ENCODE measurements at places on chromosomes 13 and 19.

DNA sequence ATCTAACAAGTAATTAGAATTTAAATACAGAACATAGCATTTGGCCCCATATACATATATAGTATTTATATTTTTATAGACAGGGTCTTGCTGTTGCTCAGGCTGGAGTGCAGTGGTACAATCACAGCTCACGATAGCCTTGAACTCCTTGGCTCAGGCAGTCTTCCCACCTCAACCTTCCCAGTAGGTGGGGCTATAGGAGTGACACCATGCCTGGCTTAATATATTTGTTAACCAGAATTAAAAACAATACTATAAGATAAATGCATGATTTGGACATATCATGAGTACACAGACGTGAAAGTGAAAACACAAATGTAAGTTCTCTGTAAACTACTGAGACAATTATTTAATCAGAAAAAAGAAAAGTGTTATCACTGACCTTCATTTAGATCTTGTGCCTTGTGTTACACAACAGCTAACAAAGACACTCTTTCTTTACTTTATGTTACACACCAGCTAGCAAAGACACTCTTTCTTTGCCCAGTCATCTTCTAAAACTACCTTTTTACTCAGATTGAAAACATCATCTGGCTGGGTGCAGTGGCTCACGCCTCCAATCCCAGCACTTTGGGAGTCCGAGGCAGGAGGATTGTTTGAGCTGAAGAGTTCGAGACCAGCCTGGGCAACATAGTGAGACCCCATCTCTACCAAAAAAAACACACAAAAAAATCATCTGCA, 22.6 kb downstream of the CARS2 start:
- DNase-seq: no peak

GRCh38 chr13:20197361-20197834, 4.7 kb upstream of the GJB2 start:
- DNase-seq: no peak

DNA sequence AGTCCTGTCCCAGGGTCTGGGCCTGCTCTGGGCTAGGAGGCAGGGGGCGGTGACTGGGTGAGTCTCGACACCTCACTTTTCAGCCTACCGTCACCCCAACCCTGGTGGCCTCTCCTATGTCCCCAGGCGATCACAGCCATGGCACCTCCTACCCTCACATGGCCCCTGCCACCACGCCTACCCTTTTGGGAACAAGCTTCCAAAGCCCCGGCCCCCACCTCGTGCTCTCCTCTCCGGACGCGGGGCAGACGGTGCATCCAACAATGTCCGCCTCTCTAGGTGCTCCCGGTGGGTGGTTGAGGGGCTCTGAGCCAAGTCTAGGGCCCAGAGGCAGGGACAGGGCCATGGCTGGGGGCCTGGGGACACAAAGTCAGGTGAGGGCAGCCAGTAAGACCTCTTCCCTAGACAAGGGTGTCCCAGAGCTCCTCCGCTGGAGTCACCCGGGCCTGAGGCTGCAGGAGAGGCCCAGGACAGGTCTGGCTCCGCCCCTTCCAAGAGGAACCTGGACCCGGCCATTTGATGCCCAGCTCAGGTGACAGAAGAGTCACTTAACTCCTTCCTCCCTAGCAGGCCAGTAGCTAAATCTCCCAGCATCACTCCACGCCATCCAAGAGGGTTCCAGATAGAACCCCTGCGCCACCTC, at the start of gene SYNE4:
SYNE4 (minus strand) TSS at position 478 of the 643 bp plus-strand sequence; CDS start at position 346, 132 bp downstream.
- DNase-seq: peak; percentile 80

- DNase-seq: no peak
Measured at GRCh38 chr19:1872807-1873523, 9.6 kb upstream of the KLF16 start.

- no peak for DNase-seq
Measured at GRCh38 chr13:49353908-49354307, 90.0 kb downstream of the CAB39L start.

- no peak for DNase-seq
Measured at GRCh38 chr19:57161985-57162539, 5.2 kb downstream of the DUXA start.

DNA sequence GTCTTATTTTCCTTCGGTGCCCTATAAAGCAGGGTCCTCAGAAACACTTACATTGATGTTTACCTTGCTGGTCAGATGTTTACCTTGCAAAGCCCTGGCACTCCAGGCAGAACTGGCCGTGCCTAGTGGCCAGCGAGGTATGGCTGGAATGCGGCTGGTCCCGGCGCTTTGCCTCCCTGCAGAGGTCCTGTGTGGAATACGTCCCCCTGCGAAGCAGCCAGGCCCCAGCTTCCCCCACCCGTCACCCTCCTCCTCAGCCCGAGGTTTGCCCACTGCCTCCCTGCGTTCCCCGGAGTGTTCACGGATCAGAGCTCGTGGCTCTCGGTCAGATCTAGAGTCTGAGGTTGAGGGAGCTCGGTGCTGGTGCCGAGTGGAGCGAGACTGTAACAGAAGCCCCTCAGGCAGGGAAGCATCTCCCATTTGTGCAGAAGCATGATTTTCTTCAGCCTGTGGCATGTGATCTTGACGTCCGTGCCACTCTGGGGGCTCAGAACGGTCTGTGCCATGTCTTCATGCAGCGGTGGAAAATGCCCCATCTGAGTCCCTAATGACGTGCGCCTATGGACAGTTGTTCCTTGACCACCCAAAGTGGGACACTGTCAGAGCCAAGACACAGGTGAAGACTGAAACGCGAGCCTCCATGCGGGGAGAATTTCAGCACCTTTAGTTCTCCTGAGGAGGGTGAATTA, 54.8 kb upstream of the SOX1 start:
- DNase-seq: no peak

DNA sequence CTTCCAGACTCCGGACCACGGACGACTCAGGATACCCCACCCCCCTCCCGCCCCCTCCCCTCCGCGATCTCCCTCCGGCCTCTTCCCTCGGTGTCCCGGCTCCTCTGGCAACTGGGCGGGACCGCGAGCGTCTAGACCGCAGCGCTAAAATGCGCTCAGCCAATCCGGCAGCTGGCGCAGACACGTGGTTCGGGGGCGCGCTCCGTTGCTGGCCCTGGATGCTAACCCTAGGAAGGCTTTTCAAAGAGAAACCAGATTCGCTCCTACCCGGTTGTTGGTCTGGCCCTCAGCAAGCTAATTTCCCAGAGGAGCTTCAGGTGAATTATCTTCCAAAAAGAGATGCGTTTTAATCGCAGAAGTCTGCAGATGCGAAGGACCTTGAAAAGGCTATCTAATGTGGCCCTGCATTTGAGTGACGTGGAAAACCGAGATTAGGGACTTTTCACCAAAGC, at the start of gene DZIP1:
DZIP1 (minus strand) TSS at position 106 of the 452 bp plus-strand sequence. CDS start 2,677 bp downstream, outside the sequence.
- DNase-seq: no peak

GRCh38 chr19:13102666-13103580, at the start of gene LYL1:
TSS of gene LYL1 (minus strand) at chr19:13102858. CDS start at chr19:13101171, 1,687 bp downstream.
- no peak for DNase-seq

DNA sequence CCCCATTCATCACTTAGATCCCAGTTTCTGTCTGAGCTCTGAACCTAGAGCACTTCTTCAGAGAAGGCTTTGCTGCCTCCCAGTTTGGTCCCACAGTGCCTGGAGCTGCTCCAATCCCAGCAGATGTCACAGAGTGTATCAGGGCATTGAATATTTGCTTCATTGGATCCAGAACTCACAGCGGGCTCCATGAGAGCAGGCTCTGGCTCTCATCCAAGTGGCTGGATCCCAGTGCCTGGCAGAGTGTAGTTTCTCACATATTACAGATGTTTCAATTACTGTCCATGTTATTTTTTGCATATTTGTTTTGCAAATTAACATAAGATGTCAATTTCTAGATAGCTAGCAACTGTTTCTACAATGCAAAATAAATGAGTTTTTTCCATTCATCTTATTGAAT, 50.6 kb downstream of the MYO16 start:
- DNase-seq: no peak

- no peak for DNase-seq
Measured at GRCh38 chr13:105448811-105449210, 1086.7 kb downstream of the EFNB2 start.

- no peak for DNase-seq
Measured at GRCh38 chr13:40283666-40284065, 382.8 kb downstream of the FOXO1 start.

- no peak for DNase-seq
Measured at GRCh38 chr19:32308431-32309077, 36.9 kb upstream of the ZNF507 start.

DNA sequence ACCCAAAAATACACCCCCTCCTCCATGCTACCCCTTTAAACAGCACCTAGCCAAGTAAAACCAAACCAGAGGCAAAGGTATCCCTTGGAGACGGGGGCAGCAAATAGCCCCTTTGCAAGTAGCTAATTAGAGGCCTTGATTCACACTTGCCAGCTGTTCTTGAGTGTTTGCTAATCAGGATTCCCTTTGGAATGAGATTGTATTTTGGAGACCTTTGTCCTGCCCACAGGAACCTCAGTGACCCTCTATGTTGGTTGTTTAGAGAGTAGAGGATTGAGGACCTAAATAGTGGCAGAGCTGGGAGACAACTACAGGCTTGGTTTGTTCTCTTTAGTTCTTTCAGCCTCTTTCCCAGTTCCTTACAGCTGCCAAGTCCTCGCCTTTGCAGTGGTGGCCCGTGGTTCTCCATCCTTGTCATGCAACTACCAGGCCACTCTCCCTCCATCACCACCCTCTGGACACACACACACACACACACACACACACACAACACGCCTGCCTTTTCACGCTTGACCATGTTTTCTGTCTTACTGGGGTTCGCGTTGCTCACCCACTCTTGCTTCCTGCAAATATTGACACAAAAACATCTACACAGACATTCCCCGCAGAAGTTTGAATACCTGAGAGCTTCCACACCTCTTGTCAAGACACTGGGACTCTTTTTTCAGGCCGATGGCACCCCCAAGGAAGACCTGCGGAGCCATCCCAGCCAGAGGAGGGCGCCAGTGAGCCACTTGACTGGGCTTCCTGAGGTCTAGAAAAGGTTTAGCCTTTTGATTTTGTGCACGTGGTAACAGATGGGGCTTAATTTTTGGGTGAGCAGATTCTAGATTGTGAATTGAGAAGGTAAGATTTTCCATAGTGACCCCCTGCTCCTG, 80.0 kb upstream of the GPR183 start:
- DNase-seq: no peak

Data from cerebellar nuclear complex (tissue), 1 donor.